Esophagus squamous epithelium (tissue), 5 donors: ENCODE measurements at places on chromosomes 1 and 21. TPM values are rescaled to one million over a fixed set of nuclear protein-coding genes. Genes with fewer than 3 reads are reported as not detected.

Gene TDRD5
- total RNA-seq, result 0.18 TPM

Gene CYP4X1
- 26.7 TPM for total RNA-seq

Gene TLCD4
- 2.5 TPM for total RNA-seq

Gene ACTA1
- 0.26 TPM for total RNA-seq

Gene UTS2
- not detected for total RNA-seq

Gene TMEM167B
- total RNA-seq, result 10.8 TPM

Gene DNAJC6
- total RNA-seq, result 0.31 TPM

Gene RHEX
- 0.72 TPM for total RNA-seq

Gene ZNF648
- total RNA-seq, result not detected
